ENCODE measurements at places on chromosomes 2 and 18.

GRCh38 chr2:54708584-54709335 is 14.7 kb upstream of the EML6 start:
- DNase-seq = no peak

- no peak for DNase-seq
These were observed 84.5 kb downstream of the RAPH1 start for GRCh38 chr2:203450561-203450960.

DNA sequence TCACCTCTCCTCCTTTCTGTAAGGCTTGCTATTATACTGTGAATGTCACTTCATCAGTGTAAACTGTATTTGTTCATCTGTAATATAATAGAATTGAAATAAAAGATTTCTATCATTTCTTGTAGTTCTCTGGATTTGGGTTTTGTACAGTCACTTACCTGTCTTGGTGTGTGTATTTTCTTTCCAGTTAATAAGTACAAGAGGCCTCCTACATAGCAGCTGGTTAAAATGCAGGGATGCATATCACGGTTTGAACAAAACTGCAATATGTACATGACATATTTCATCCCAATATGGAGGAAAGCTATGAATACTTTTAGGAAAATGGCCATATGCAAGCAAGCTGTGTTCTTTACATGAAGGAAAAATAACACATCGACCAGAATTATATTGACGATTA is 5.4 kb upstream of the STAT1 start:
- no peak for DNase-seq

DNA sequence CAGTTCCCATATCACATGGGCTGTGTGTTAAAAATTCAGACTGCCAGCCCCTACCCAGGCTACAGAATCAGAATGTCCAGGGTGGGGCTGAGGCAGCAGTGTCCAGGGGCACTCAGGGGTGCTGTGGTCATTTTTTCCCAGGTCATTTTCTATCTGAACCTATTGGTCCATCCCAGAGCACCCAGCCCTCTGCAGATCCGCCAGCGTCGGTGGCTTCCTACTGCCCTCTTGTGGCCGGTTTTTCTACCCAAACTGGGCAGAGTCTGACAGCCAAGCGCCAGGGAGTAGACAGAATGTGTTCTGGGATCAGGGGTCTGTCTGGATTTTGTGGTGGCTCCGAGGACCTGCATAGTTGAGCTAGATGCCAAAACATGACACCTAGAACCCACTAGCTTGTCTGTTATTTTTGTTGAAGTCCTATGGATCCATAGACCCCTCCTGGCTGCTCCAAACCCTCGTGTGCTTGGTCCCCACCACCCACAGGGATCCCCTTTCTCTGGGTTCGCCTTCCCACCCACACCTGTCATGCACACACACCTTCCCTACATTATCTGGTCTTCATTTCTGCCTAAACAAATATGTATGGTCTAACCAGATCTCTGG is 34.1 kb upstream of the RMDN2 start:
- DNase-seq = peak; percentile 70

- DNase-seq = no peak
These were observed 35.8 kb downstream of the PID1 start for GRCh38 chr2:229235131-229235914.

- DNase-seq = no peak
These were observed 583.4 kb downstream of the NRXN1 start for GRCh38 chr2:50448556-50448955.

DNA sequence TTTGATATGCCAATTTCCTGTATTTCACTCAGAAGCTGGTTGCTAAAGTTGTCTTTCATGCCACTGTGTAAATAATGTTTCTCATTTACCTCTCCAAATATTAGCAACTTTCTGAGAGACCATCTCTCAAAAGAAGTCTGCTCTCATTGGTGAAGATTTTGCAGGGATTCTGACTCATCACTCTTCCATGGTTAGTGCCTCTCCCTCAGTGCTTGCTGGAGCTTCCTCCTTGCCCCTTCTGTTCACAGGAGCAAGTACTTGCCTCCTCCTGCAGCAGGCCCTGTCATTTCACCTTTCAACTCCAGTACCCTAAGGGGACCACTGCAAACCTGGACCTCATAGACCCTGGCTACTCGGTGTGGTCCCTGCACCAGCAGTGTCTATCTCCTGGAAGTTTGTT is 168.8 kb downstream of the ZNF385B start:
- DNase-seq = no peak

GRCh38 chr2:20650393-20650876 is 463 bp downstream of the HS1BP3 start:
- DNase-seq = peak; percentile 17

GRCh38 chr18:79866889-79867574 is 69.3 kb downstream of the KCNG2 start:
- no peak for DNase-seq

- DNase-seq = no peak
These were observed 388.9 kb downstream of the ZEB2 start for GRCh38 chr2:144131042-144131441.

GRCh38 chr2:191895195-191895594 is 48.3 kb upstream of the CAVIN2 start:
- no peak for DNase-seq

DNA sequence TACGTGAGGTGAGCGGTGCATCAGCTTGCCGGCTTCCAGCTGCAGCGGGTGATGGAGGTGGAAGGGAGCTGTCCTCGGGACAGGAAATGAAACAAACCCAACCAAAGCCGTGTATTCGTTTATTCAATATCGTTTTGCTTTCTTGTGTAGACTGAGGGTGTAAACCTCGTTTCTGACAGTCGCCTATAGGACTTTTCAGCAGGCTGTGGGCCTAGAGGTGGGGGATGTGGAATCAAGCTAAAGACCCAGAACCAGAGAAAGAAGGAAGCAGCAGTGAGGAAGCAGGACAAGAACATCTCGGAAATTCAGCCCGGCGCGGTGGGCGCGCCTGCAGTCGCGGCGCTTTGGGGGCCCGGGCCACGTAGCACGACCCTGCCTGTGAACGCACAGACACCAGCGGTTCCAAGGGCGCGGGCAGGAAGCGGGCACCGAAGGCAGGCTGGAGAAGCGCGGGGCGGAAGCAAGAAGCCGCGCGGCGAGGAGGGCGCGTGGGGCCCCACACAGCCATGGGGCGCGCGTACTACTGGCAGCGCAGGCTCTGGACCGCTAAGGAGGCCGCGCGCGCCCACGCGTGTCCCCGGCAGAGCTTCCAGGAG is 755 bp upstream of the ATP9B start:
- DNase-seq = no peak

GRCh38 chr18:49758263-49758610 is 55.1 kb downstream of the ACAA2 start:
- DNase-seq = no peak

DNA sequence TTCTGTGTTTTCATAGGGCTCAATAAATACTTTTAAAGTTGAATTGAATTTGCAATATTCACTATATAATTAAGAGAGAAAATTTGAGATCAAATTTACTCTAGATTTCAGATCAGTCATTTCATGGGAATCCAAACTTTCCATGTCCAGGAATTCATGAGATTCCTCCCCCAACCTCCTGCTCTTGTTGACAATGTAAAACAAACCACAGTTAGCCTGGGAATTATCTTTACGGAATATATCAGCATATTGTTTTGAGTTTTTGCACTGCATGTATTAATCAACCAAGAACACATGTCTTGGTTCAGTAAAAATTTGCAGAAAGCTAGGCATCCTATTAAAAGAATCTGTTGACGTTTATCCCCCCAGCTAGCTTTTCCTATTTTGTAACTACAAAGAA is 42.3 kb downstream of the CYP1B1 start:
- no peak for DNase-seq

DNA sequence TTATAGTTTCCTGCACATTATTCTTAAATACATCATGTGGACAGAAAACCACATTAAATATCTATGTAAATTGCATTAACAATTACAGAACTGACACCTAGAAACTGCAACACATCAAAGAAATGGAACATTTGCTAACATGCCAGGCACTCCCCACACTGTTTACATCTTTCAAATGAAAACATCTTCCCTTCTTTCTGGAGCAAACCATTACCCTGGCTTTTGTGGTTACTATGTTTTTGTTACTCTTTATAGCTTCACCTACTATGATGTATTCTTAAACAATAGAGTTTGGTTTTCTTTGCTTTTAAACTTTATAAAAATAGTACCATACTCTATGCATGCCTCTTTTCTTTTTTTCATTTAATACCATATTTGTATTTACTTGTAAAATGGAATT is 1894.5 kb upstream of the CELF4 start:
- no peak for DNase-seq

- DNase-seq = no peak
These were observed 123.2 kb downstream of the KCTD1 start for GRCh38 chr18:26425148-26425531.

GRCh38 chr18:35749701-35750100 is 168.2 kb downstream of the GALNT1 start:
- DNase-seq = no peak

GRCh38 chr2:65529419-65529818 is 97.0 kb upstream of the SPRED2 start:
- no peak for DNase-seq

- no peak for DNase-seq
These were observed 5.1 kb upstream of the MALT1 start for GRCh38 chr18:58666176-58666575.

DNA sequence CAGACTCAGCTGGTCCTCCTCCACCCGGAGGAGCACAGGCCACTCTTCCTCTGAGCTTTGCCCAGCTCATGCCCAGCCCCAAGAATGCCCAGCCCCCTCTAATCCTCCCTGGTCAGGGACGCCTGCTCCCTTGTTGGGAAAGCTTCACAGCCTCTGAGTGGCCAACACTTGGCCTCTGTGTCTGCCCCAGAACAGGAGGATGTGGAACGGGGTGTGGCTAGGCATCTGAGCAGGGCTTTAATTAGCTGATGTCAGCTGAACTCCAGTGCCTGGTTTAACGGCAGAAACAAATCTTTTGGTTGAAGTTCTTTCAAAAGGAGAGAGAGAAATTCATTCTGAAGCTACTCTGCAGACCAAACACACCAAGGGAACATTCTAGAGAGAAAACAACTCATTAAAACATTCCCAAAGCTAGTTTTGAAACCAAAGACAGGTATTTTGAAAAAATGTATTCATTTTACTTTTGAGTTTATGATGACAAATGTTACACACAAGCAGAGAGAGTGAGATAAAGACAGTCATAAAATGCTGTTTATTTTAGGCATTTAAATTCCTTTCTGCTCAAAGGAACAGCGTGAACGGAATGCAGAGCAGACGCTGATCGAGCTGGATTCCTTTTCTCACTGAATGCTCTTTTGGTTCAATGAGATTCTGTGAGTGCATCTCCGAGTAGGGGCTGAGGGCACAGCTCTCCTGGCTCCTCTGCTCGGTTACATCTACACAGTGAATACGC is 63.8 kb downstream of the RTP5 start:
- no peak for DNase-seq

DNA sequence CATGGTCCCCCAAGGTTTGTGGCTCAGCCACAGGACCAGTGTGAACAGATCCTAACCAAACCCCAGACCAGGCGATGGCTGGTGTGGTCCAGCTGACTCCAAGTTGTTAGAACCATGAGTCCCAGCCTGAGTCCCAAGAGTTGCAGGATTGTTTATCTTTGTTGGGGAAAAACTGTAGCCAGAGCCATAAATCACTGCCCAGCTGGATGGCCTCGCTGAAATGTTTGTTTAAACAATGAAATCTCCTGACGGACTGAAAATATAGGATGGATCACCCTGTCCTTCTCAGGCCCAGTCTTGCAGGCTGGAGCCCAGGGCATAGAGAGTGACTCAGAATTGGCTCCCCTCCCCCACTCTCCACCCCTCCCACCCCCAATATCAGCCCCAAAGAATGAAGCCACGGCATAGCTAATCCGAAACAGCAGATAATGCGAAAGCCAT is 36.4 kb downstream of the PKDCC start:
- DNase-seq = no peak

DNA sequence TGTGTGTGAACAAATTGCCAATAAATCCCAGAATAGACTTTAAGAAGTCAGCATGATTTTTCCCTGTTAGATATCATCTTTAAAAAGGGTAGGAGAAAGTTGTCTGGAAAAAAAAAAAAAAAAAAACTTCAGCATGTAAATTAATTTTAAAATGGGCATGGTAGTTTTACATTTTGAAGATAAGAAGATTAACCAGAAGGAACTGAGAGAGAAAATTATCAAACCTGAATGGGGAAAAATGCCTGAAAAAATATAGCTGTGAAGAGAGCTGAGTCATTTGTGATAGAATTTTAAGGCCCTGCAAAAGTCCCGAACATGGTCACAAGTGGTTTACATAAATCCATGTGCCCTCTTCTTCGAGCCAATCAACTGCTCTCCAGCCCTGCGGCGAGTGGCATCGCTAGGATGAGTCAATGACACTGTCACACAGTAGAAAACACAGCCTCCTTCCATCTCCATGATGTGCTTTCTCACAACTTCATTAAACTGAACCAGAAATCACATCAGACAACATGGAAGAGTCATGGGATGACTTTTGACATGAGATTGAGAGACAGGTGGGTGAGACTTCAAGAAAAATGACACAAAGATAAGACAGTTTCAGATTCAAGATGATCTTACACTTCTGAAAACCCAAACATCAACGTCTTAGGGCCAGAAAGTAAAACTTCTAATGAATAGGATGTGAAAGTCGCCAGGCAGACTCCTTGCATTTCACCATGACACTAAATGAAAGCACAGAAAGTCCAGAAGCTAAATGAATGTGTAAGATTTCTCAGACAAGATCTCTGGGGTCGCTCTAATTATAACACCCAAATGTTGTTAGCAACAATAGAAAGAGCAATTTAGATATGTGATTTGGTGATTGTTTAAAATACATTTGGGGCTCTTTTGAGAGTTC is 273.0 kb upstream of the ID2 start:
- DNase-seq = peak; percentile 83

DNA sequence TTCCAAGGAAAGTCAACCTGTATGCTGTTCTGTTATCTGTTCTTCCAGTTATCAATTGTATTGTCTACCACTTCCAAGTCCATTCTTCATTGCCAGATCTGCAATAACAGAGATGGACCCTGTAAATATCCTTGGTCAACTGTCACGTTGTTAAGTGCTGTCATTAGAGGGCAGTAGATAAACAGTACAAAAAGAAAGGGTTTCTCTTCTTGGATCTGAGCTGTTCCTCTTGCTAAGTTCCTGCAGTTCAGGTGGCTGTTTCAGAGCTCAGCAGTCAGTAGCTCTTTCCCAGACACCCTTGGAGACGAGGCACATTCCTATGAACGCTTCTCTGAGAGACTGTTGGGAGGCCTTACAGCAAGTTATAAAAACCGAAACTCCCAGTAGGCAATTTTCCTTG is 957.1 kb upstream of the CHAC2 start:
- no peak for DNase-seq

GRCh38 chr2:203761121-203761520 is 54.7 kb downstream of the CD28 start:
- no peak for DNase-seq

DNA sequence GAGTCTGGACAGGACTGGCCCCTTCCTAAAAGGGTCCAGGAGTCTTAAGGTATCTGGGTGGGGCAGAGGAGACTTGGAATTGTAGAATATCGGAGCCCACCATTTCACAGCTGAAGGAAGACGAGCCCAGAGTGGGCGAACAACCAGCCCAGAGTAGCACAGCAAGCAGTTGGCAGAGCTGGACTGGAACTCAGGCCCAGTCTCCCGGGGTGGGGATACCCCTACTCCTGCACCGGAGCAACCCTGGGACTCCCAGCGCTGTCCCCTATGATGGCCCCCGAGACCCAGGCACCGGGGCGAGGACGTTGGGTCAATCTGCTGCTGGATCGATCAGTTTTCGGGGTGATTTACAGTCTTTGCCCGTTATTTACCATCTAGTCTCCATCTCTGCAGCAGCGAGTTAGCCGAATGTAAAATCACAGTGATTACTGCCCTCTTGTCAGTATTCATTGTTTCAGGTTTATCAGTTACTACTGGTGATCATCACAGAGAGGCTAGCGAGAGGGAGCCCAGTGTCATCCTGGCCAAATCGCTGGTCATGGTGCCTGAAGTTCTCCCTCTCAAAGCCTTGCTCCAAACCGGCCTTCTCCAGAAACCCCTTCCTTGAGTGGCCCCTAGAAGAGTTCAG is 75.3 kb downstream of the SMAD7 start:
- no peak for DNase-seq
